ENCODE measurements at places on chromosomes 12 and 14. TPM values are rescaled to one million over a fixed set of nuclear protein-coding genes. Genes with fewer than 3 reads are reported as not detected.
A peak's percentile ranks its signal among the peaks of the same experiment; 100 is the strongest.

The CACNA1C gene
- polyA plus RNA-seq, result not detected

DNA sequence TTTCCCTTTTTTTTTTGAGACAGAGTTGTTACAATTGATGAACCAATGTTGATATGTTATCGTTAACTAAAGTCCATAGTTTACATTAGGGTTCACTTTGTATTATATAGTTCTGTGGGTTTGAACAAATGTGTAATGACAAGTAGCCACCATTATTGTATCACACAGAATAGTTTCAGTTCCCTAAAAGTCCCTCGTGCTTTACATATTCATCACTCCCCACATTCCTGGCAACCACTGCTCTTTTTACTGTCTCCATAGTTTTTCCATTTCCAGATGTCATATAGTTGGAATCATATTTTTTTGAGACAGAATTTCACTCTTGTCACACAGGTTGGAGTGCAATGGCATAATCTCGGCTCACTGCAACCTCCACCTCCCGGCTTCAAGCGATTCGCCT, 12.5 kb downstream of the HSD17B6 start:
- DNase-seq, result no peak

DNA sequence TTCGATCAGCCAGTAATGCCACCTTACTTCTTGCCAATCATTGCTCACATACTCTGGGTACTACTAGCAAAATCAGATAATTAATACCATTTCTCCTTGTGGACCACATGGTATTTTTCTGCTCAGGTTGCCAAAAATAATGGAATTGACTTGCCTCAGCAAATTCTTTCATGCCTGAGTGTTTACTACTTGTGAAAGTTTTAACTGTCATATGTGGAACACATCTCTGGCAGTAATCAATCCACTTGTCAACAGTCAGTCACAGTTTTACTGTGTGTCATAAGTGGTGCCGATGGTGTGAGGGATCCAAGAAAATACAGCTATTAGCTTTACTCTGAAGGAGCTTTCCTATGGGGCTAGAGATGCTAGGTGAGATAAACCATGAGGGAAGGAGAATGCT, 55.3 kb upstream of the ATF1 start:
- no peak for DNase-seq

The RPL10L gene
- polyA plus RNA-seq, result not detected

GRCh38 chr14:73392329-73393257, 65.8 kb downstream of the NUMB start:
- no peak for DNase-seq

DNA sequence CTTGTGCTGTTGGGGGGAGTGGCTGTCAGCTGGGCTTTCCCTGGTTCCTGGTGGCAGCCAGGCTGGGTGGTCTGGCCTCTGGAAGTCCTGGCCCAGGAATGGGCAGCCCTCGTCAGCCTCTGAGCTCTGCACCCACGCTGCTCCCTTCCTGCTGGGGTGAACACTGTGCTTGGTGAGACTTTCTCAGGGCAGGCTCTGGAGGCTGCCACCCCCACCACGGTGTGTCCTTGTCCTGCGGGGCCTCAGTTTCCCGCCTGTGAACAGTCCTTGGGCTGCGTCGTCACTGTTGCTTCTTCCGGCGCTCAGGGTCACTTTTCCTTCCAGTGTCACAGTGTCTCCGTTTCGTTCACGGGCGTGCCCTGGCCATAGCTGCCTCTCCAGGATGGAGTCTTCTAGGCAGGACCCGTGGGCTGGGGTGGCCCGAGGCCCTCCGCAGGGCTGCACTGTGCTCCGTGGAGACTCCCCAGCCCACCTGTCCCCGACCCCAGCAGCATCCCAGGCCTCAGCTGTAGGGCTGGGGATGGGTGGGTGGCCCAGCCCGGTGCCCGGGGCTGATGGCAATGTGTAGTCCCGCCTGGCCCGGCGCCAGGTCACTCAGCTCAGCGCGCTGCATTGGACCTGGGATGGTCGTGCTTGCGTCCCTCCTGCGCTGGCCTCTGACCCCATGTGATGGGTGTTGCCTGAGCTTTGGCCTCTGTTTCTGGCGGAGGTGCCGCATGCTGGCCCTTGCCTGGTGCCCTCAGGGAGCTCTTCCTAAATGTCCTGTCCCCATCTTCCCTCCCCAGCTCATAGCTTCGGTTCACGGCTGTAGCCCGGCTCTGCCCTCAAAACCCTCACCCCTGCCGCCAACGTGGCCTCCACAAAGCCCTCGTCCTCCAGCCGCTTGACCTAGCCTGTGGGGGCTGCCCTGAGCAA, 6.8 kb downstream of the KIF26A start:
- DNase-seq, result no peak

GRCh38 chr12:92466391-92467305, 236.1 kb upstream of the PLEKHG7 start:
- DNase-seq, result peak; percentile 82

DNA sequence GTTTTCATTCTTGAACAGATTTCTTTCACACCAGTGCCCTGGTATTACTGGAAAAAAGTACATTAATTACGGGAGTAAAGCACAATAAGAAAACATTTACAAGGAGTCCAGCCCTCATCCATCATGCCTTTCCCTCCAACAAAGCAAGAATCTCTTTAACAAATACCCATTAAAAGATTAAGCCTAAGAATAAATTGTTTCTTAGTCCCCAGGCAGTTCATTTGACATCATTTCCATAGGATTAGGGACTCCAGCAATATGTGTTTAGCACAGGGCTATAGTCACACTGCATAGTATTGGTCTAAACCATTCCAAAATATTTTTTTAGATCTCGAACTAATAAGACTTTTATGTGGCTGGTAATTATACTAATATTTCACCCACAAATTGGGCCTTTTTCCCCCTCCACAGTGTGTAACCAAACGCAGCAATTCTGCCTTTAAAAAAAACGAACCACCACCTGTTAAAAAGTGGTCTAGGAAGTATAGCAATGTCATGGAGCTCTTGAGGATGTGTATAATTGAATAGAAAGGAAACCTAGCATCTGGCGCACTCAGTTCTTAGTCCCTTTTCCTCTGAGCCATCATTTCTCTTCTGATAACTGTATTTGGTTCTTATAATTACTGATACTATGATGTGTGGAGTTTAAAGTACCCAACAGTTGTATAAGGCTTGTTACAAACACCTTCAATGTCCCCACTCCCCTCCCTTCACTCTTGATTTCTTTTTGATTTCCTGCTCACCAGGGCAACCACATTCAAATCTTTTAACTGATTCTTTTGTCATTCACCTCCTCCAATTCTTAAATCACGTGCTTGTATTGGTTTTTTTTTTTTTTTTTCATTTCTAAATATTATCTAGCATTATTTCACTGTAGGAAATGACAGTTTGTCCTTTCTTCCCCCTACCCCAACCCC, 138.7 kb downstream of the ETV6 start:
- DNase-seq, result no peak

DNA sequence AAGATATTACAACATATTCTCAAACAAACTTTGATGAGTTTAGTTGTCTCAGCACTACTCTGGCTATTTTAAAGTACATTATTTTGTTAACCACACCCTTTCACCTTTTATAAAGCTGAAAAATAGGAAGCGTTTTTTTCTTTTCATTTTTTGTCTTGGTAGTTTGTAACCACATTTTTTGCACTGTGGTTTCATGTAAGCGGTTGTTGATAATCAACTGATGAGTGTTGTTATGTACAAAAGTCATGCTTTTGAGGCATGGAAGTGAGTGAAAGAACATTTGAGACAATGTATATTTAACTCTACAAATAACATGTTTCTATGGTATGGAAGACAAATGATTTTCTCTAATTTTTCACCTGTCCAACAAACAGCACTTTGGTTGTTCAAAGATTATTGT, 52.1 kb upstream of the ATP2B1 start:
- peak; percentile 18 for DNase-seq

GRCh38 chr12:102429211-102430154, 50.9 kb downstream of the IGF1 start:
- DNase-seq, result no peak

The PTPRB gene
- polyA plus RNA-seq, result 0.04 TPM

- DNase-seq, result no peak
Observed at GRCh38 chr12:101885912-101886561, 8.7 kb downstream of the DRAM1 start.

- DNase-seq, result no peak
Observed at GRCh38 chr14:89603938-89604480, 187.0 kb upstream of the FOXN3 start.

The KLHL33 gene
- 0.40 TPM for polyA plus RNA-seq

- DNase-seq, result no peak
Observed at GRCh38 chr12:51817027-51817953, 31.2 kb downstream of the FIGNL2 start.

DNA sequence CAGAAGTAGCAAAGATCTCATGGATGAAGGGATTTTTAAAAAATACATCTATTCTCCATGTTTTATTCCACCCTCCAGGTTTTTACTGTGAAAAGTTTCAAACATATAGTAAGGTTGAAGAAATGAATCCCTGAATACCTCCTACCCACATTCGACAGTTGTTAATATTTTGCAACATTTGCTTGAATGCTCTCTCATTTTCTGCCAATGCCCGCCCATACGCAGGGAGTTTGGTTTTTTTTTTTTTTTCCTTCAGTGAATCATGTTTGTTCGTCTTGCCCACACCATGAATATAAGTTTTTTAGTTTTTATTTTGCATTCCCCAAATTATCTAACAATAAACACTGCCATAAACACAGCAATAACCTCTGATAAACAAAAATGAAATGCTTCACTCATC, 82.9 kb downstream of the MAP1LC3B2 start:
- DNase-seq, result no peak

- DNase-seq, result no peak
Observed at GRCh38 chr14:50728836-50729235, 60.7 kb upstream of the SAV1 start.

DNA sequence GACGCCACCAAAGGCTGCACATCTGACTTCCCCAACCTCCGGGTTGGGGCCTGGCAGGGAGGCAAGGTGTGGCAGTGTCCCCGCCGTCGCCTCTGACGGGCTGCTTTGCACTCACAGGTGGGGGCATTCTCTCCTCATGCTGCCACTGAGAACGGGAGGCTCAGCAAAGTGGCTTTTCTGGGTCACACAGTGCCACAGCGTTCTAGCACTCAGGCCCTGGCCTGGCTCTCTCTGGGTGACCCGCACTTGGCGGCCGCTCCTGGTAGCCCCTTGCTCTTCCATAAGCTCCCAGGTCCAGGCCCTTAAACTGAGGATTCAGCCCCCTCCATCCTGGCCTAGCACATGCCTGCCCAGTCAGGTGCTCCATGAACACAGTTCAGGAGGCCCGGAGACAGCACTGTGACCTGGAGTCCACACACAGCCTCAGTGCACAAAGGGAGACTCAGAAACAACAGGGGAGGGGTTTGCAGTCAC, 25.2 kb downstream of the SERPINA1 start:
- no peak for DNase-seq

DNA sequence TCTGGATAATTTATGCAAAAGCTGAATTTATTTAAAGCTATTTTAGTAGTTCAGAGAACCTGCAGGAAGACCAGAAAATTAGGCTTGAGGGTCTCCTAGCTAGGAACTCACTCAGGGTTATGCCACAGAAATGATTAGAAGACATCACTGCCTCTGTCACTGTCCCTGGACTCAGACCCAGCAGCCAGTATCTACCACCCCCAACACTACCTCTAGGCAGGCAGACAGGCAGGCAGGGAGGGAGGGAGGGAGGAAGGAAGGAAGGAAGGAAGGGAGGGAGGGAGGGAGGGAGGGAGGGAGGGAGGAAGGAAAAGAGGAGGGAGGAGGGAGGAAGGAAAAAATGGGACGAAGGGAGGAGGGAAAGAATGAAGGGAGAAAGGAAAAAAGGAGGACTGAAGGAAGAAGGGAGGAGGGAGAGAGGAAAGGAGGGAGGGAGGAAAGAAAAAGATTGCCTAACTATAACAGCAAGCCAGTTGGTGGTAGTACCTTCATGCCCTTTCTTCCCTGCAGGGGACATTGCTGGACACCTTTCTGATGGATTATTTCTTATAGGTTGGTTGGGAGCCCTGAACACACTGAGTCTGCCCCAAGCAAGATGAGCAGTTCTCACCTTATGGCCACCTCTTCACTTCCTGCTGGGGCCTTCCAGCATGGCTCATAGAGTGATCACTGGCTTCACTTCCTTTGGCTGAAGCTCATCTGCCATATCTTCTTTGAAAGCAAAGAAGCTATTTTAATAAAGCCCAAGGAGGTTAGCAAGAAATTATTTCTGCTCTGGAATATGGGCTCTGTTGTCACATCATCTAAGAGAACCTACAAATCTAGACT, 49.7 kb downstream of the KICS2 start:
- DNase-seq, result no peak

- DNase-seq, result no peak
Observed at GRCh38 chr14:58571769-58572472, 65.8 kb upstream of the DACT1 start.

The CCDC92 gene
- polyA plus RNA-seq, result 31.5 TPM

The SERPINA1 gene
- 0.20 TPM for polyA plus RNA-seq

GRCh38 chr12:106115440-106115839, 23.3 kb downstream of the NUAK1 start:
- no peak for DNase-seq

- no peak for DNase-seq
Observed at GRCh38 chr12:93279565-93280412, 97.9 kb upstream of the NUDT4 start.

DNA sequence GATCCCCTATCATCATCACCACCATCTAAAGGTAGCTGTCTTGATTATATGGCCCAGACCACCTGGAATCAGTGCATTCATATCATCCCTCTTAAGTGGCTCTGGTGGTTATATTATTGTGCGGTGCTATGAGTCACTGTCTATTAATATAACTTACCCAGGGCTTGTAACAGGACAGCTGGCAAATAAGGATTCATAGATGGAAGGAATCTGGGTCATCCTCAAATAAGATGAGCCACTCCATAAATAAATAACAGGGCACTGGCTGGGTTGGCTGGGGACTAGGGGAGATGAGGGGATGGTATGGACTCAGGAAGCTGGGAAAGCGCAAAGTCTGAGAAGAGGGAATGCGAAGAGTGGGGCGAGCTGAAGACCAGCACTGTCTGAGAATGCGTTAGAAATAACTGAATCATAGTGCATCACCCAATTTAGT, 216.1 kb downstream of the NUAK1 start:
- DNase-seq, result no peak

The NPAS3 gene
- polyA plus RNA-seq, result not detected

DNA sequence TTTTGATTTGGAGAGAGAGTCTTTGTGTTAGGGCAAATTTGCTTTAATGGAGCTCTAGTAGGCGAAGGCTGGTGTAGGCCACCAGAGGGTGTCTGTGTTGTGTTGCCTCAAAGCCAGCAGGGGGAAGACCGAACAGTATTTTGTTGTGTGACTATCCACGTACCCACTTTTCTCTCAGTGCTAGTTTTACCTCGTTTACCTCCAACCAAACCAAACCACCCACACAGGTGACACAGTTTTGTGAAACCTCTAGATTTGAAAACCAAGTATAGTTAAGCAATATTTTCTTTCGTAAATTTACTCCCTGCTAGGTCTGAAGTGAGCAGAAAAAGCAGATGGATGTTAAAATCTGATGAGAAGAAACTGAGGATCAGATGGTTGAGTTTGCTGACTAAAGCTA, 36.3 kb upstream of the NPFF start:
- DNase-seq, result peak; percentile 33

All from naive B cell (primary cell).